Activated T-cell treated with anti-CD3 and anti-CD28 coated beads, Interleukin-2, amount 50 U/mL, for 72 hours (primary cell): ENCODE measurements at places on chromosomes 4 and X.

DNA sequence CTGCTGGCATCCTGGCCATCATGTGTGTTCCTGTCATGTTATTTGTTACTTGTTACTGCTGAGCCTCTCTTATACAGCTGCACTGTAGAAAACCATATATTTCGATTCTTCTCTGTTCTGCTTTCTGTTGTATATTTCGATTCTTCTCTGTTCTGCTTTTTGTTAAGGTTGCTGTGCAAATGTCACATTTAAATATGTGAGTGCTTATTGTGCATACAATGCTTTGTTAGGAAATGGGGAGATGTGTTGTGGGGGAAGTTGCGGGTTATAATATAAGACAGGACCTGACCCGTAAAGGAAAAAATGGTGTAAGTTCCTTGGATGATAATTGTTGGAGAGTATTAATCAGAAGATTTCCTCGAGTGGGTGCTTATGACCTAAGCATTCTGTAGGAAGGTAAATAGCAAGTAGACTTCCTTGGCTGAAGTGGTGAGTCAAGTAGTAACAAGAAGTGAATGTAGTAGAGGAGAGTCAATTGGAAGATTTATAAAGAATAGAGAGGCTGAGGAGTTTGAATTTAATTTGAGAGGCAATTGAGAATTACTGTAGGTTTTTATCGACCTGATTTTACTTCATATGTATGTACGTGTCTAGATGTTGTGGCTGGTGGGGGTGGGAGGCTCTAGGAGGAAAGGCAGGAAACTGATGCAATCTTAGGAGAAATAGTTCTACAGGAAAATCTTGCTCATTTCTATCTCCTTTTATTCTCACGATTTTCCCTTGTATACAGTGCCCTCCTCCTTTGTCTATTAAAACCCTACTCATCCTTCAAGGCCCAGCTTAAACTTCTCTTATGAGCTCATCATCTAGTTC, 8.5 kb downstream of the OGT start:
- DNase-seq, result no peak

GRCh38 chr4:143207555-143207954, 22.8 kb downstream of the USP38 start:
- no peak for DNase-seq

DNA sequence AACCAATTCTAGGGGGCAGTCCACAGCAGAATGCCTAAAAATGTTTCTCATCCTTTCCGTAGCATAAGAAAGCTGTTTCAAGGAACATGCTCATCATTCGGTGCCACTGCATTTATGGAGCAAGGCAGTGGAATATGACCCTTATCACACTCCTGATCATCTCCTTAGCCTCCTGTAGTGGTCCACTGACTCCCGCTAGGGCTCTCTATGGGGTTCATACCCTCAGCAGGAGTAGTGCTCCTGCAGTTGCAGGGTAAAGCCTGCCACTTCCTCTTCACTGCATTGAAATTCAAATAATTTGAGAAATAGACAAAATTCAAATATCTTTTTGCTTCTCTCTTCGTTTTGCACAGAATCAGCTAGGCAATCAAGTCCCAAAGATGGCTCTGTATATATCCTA, 107.0 kb downstream of the NDST3 start:
- DNase-seq, result no peak

DNA sequence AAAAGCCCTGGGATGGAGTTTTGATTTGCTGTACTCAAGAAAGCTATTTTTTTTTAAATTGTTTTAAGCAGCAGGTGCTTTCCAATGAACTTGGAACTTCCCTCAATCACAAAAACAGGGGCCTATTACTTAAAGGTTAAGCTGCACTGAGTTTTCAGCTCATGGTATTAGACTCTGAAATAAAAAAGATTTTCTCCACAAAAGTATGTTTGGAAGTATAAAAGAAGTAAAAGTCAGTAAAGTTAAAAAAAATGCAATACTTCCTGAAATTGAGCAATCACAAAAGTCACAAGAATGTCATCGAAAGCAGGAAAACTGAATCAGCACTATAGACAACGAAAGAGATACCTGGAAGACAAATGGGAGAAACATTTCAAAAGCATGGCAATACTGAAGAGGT, 38.9 kb upstream of the PLAC8 start:
- DNase-seq, result no peak

- DNase-seq, result no peak
These were observed 126.8 kb downstream of the CLCN5 start for GRCh38 chrX:50049228-50049627.
